ENCODE measurements at places on chromosomes 7 and 10. TPM values are rescaled to one million over a fixed set of nuclear protein-coding genes. Genes with fewer than 3 reads are reported as not detected.

Gene SLC18A3
- not detected for total RNA-seq

Gene BZW2
- total RNA-seq, result 49.9 TPM

Gene SPDYE2
- 0.29 TPM for total RNA-seq

Gene ANXA8L1
- total RNA-seq, result 1.1 TPM

Gene FZD1
- not detected for total RNA-seq

Gene ELFN1
- total RNA-seq, result not detected

Gene PTF1A
- total RNA-seq, result not detected

Gene TAS2R5
- 1.8 TPM for total RNA-seq

Gene OR2A12
- not detected for total RNA-seq

Gene HABP2
- not detected for total RNA-seq

Gene SLC26A4
- 15.4 TPM for total RNA-seq

Gene TLX1
- total RNA-seq, result not detected

Gene MLXIPL
- not detected for total RNA-seq

Gene TSPAN15
- total RNA-seq, result 4.2 TPM

Gene GARIN1A
- 0.47 TPM for total RNA-seq

Gene CFAP46
- not detected for total RNA-seq

Gene GRID1
- total RNA-seq, result not detected

Gene CPA5
- total RNA-seq, result 3.4 TPM

Gene SPDYE8
- total RNA-seq, result not detected

Gene LRIT1
- not detected for total RNA-seq

Gene GRID2IP
- 0.26 TPM for total RNA-seq

Gene TMEM248
- 84.8 TPM for total RNA-seq

Gene OR2A42
- not detected for total RNA-seq

Gene NKX2-3
- total RNA-seq, result not detected

Gene PPP1R3A
- total RNA-seq, result not detected

Gene CPN1
- not detected for total RNA-seq

Gene FAM25A
- total RNA-seq, result not detected

Gene TRIL
- total RNA-seq, result 0.05 TPM

Gene FGL2
- total RNA-seq, result 9.9 TPM

Gene SFRP5
- total RNA-seq, result not detected

Gene CCDC7
- total RNA-seq, result 12.0 TPM

Gene LOXL4
- not detected for total RNA-seq

Gene CALCR
- total RNA-seq, result not detected

Gene NPY
- total RNA-seq, result not detected

Gene RARRES2
- not detected for total RNA-seq

Gene CFAP69
- not detected for total RNA-seq

Gene NPTX2
- not detected for total RNA-seq

Gene C7orf57
- total RNA-seq, result 0.12 TPM

Gene CCL24
- not detected for total RNA-seq

Gene WNT2
- not detected for total RNA-seq

Gene ERVW-1
- not detected for total RNA-seq

Gene PRKG1
- not detected for total RNA-seq

Gene CC2D2B
- 4.2 TPM for total RNA-seq

Gene ZNF394
- total RNA-seq, result 58.5 TPM

Gene JAKMIP3
- total RNA-seq, result 0.38 TPM

Gene OSBPL3
- 133 TPM for total RNA-seq

Gene ADCK2
- total RNA-seq, result 23.2 TPM

Gene EEF1AKMT2
- 26.3 TPM for total RNA-seq

Gene CLDN4
- total RNA-seq, result 0.12 TPM

Gene PLPP4
- total RNA-seq, result not detected

Gene DPP6
- not detected for total RNA-seq

Gene MORN4
- total RNA-seq, result 2.1 TPM

Gene PDLIM1
- total RNA-seq, result 4.8 TPM

Gene SPOCK2
- 127 TPM for total RNA-seq

Gene OR2F2
- total RNA-seq, result not detected

Gene ZNF22
- 29.6 TPM for total RNA-seq

Gene NPC1L1
- not detected for total RNA-seq

Gene FFAR4
- total RNA-seq, result not detected

Gene CDC14C
- not detected for total RNA-seq
